ENCODE measurements at places on chromosomes 1 and 21. TPM values are rescaled to one million over a fixed set of nuclear protein-coding genes. Genes with fewer than 3 reads are reported as not detected.

GRCh38 chr1:92859400-92860039, 27.7 kb downstream of the RPL5 start:
- H3K4me1 ChIP-seq = peaks cover 31% of the 10 kb centered on the region
- H3K27me3 ChIP-seq = no peaks in the 10 kb centered on the region
- peak overlapping the region; percentile 33 for H3K4me3 ChIP-seq
- H3K27ac ChIP-seq = peak overlapping the region; percentile 21
- peaks cover 8% of the 10 kb centered on the region for H3K36me3 ChIP-seq
- DNase-seq = no peak

- peaks cover 4% of the 10 kb centered on the region for H3K36me3 ChIP-seq
- H3K27me3 ChIP-seq = no peaks in the 10 kb centered on the region
- no peak for DNase-seq
Measured at GRCh38 chr1:48760857-48761256, 15.8 kb downstream of the BEND5 start.

DNA sequence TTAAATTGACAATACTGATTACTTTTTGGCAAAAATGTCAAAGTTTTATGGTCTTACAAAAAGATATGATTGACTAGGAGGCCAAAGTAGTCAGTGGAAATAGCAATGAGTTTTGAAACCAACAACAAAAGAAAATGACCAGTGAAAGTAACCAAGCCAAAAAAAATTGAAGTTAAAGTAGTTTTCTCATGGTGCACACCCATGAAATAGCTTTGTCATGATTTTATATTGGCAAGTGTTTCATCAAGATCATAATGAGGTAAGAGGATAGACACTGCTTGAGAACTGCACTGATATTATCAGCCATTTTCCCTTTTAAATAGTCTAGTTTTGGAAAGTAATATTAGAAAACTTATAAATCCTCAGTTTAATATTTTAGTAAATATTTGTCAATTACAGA, 206.2 kb upstream of the ADAMTS5 start:
- DNase-seq = no peak
- H3K4me1 ChIP-seq = no peaks in the 10 kb centered on the region
- no peaks in the 10 kb centered on the region for H3K27me3 ChIP-seq
- no peak overlapping the region for H3K4me3 ChIP-seq

DNA sequence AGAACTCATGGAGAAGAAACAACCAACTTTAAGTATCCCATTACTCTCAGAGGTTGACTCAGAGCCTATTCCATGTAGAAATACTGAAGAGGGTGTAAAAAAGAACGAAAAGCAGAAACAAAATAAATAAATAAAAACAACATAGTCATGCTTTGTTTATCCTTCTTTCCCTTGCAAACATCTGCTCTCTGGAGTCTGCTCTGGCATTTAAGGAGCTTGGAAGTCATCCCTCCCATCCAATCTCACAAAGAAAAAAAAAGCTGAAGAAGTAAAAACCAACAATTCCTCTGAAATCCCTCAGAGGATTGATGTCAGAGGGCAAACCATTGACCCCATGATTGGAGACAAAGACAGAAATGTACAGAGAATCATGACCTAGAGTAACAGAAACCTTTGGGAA, 302.6 kb upstream of the GREM2 start:
- no peak overlapping the region for H3K4me3 ChIP-seq
- DNase-seq = no peak
- no peaks in the 10 kb centered on the region for H3K36me3 ChIP-seq
- H3K27me3 ChIP-seq = no peaks in the 10 kb centered on the region
- H3K4me1 ChIP-seq = no peaks in the 10 kb centered on the region

GRCh38 chr1:245969283-245969682, 537.8 kb downstream of the SMYD3 start:
- no peak overlapping the region for H3K27ac ChIP-seq
- no peak for DNase-seq
- H3K36me3 ChIP-seq = peaks cover 2% of the 10 kb centered on the region
- no peaks in the 10 kb centered on the region for H3K27me3 ChIP-seq

- H3K27ac ChIP-seq = no peak overlapping the region
- no peak for DNase-seq
- H3K4me1 ChIP-seq = peaks cover 1% of the 10 kb centered on the region
- peaks cover 58% of the 10 kb centered on the region for H3K36me3 ChIP-seq
- no peaks in the 10 kb centered on the region for H3K27me3 ChIP-seq
- H3K4me3 ChIP-seq = no peak overlapping the region
Measured at GRCh38 chr1:119935373-119935772, 39.1 kb upstream of the ADAM30 start.

DNA sequence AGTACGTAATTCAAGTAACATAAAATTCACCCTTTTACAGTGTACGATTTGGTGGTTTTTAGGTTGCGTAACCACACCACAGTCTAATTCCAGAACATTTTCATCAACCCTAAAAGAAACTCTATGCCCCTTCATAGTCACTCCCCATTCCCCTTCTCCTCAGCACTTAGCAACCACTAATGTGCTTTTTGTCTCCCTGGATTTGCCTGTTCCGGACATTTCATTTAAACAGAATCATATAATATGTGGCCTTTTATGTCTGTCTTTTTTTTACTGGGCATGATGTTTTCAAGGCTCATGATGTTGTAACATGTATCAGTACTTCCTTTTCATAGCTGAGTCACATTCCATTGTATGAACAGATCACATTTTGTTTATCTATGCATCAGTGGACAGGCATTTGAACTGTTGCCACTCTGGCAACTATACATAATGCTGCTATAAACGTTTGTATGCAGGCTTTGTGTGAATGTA, 20.8 kb downstream of the OBSCN start:
- H3K4me3 ChIP-seq = no peak overlapping the region
- peaks cover 48% of the 10 kb centered on the region for H3K36me3 ChIP-seq
- no peak for DNase-seq
- H3K27me3 ChIP-seq = no peaks in the 10 kb centered on the region

GRCh38 chr1:230127105-230128054, 60.3 kb downstream of the GALNT2 start:
- peak; percentile 68 for DNase-seq
- peak overlapping the region; percentile 55 for H3K4me3 ChIP-seq
- H3K36me3 ChIP-seq = no peaks in the 10 kb centered on the region
- H3K27me3 ChIP-seq = no peaks in the 10 kb centered on the region
- peaks cover 70% of the 10 kb centered on the region for H3K4me1 ChIP-seq
- H3K27ac ChIP-seq = peak overlapping the region; percentile 87

The COL16A1 gene
- total RNA-seq = not detected

The CD5L gene
- not detected for total RNA-seq
